GM12892 (cell line): ENCODE measurements at places on chromosomes 3 and 15.

GRCh38 chr15:63598473-63599400 lies 1.6 kb downstream of the FBXL22 start:
- DNase-seq: no peak

GRCh38 chr3:141950572-141951493 lies 74.4 kb downstream of the ATP1B3 start:
- no peak for DNase-seq

GRCh38 chr3:17983106-17983505 lies 240.7 kb upstream of the TBC1D5 start:
- no peak for DNase-seq

- DNase-seq: no peak
These were observed 8.7 kb upstream of the VIPR1 start for GRCh38 chr3:42493798-42494151.

GRCh38 chr3:122258757-122259371 lies 66.2 kb upstream of the CSTA start:
- DNase-seq: peak; percentile 45

DNA sequence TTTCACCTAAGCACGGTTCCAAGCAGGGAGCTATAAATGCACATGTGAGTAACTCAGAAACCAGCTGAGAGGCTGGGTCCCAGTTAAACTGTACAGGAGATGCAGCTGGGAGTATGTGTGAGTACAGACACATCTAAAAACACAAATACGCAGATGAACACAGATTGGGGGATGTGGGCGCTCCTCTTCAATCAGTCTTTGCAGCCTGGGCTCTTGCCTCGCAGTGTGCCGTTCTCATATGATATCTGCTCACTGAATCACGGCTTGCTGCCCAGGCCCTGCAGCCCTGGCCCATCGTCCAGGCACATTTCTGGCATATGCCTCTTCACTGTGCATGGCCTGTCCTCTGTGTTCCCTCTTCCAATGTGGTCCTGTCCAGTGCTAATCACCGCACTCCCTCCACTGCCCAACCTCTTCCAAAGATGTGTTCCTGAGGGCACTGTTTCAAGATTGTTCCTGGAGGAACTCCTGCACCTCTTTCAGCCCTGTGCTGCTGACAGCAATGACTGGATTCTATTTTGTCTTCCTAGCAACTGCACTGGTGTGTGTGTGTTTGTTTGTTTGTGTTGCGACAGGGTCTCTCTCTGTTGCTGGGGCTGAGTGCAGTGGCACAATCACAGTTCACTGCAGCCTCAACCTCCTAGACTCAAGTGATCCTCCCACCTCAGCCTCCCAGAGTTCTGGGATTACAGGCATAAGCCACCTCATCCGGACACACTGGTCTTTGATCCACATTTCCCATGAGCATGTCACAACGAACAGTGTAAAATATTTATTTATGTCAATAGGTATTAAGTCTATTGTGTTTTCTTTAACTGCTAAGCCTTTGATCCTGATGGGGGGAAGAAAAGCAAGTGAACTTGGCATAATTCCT lies 17.0 kb downstream of the CA12 start:
- DNase-seq: no peak

DNA sequence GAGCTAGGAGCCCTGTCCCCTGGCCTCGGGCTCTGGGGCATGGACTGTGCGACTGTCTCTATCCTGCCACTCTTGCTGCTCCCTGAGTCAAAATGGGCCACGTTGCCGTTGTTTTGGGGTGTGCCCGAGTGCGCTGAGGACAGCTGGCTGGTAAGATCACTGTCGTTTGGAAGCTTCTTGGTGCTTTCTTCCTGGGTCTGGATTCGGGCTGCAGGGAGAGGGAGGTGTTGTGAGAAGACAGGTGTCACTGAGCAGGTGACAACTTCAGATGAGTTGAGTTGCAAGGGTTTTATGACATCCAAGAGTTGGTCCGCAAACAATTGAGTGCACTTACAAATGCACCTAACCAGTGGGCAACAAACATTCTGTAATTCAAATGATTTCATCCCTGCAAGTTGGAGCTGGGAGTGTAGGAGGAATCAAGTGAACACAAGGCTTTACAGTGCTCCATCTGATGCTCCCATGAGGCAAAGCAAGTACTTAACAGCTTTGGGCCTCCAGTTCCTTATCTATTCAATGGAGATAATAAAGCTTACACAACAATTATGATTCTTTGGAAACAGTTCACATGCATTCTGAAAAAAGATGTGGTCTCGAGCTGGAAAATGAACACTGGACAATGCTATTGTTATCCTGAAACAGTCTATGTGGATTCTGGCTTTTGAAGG lies 11.0 kb upstream of the STARD5 start:
- no peak for DNase-seq

- no peak for DNase-seq
These were observed 4.8 kb downstream of the IQSEC1 start for GRCh38 chr3:13068269-13069010.

GRCh38 chr15:71149646-71150557 lies 34.6 kb downstream of the THSD4 start:
- no peak for DNase-seq

DNA sequence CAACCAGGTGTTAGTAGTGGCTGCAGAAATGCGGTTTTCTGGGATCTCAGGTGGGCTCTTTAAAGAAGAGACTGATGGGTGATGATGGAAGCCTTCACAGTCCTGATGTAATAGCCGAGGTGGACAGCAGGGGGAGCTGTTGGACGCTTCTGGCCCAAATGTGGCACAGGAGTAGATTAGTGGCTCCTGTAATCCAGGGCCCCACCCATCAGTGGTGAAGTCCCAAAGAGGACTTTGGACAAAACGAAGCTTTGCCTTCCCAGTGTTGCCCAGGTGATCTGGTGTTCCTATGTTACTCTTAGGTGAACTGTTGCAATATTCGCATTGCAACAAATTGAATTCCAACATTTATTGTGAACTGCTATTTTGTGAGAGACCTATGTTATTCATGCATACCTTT lies 31.8 kb upstream of the MYZAP start:
- no peak for DNase-seq

DNA sequence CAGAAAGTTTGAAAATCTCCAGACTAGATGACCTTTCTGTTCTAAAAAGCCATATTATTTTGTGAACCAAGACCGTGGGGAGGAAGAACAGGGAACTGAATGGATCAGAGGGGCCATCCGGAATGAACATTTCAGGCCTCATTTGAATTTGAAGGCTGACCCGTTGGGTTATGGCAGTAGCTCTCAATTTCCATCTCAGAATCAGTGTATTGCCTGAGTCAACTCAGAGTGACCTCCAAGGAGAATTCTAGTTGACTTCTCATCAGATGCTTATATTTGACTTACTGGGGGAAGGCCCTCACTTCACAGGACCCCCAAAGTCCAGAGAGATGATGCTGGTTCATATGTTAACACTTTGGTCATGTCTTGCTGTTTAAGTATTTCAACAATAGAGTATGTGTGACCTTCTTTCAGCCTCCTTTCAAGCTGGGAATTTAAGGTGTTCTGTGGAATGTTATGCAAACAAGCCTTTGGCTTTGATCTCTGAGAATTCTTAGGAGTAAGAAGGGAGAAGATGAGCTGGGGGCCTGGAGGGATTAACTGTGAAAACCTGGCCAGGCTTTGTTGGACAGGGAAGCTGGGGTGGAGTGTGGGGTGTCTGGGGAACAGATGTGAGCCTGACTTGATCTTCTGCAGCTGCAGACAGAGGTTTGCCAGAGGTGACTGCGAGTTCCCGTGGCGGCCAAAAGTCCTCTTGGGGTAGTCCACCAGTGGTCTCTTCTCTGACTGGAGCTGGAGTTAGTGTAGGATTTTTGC lies 111.2 kb upstream of the RGMA start:
- no peak for DNase-seq

DNA sequence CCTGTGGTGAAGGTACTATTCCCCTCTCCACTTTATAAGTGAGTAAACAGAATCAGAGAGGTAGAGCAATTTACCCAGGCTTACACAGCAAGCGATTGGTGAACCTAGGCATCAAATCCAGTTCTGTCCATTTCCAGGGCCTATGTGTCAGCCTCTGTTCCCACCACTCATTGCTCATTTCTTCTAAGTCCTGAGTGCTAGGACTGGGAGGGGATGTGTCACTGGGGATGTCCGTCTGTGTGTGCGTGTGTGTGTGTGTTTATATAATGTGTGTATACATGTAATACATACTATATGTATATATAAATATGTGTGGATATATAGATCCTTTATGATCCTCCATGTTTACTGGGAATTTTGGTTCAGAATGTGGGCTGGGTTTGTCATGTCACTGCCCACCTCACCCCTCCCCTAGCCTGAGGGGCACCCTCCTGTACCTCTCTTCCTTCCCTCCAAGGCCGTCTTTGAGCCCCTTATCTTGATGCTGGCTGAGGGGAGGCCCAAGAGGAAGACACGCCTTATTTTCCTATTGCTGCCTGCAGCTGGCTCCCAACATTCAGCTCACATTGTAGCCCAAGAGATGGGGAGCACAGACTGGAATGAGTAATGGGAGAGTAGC lies 2.1 kb downstream of the TMEM43 start:
- no peak for DNase-seq

- DNase-seq: no peak
These were observed 34.3 kb upstream of the APH1B start for GRCh38 chr15:63243101-63243500.

DNA sequence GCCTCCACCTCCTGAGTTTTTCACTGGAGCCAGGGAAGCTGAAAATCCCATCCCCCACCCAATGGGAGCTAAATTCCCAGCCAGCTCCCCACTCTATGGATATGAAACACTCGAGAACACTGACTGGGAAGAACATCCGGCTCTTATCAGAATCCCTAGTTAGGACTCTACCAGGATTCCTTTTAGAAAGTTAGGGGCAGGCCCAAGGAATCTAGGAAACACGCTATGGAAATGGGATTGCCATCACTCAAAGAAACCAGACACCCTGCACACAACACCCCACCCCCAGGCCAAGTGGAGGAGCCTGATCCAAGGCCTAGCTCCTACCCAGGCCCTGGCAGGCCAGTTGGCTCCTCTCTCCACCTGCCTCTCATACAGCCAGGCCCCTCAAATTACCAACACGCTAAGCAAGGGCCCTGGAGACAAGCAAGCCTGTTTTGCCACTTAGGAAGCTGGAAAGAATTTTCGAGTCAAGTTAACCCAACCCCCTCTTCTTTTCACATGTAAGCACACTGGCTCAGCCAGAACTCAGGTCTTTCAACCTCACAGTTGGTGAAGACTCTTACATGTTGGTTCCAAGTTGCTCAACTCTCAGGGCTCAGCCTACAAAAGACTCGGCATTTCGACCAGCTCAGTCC lies 75.5 kb downstream of the RBPMS2 start:
- DNase-seq: no peak

DNA sequence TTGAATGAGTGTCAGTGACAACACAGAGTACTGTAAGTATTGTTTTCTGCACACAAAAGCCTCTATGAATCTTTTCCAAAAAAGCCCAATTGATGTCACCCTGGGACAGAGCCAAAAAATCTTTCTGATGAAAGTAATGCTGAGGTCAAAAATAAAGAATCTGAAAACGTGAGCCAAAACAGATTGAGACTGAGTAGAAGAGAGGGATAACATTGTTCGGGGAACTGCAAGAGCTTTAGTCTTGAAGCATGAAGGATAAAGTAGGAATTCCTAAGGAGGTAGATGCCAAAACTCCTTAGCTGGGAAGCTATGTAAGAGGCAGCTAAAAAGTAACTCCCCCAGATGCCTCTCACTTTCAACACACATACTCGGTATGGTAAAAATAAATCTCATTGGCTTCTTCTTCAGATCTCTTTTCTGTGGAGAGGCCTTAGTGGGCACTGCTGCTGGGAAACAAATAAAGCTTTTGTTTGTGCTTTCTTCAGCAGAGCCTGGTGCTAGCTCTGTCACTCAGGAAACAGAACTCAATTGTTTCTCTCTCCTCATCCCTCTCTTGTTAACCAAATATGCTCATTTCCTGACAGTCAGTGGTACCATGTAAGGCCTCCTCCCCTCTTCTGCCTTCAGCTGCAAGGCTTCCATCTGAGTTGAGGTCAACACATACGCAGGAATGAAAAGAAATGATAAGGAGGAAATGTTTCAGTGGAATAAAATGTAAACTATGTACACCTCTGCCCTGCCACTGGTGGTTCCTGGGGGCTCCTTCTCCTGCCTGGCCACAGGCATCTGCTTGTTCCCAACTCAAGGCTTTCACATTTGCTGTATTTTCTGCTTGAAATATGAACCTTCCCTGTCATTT lies 58.1 kb downstream of the CD200 start:
- no peak for DNase-seq

- no peak for DNase-seq
These were observed 1092.5 kb upstream of the EPHA6 start for GRCh38 chr3:95721938-95722337.

DNA sequence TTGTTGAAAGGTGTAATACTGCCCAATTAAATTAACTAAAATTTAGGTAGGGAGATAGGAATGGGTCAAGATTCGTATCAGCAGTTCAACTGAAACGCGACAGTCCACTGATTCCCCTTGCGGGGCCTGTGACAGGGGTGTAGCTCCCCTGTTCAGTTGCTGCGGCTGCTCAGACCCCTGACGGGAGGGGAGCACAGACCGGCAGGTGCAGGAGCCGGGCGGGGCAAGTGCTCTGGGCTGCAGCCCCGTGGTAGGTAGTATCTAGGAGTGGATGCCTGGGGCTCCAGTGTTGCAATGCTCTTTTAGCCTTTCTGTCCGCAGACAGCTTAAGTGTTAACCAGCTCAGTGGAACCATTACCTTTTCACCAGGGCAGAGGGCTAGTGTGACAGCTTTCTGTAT lies 164.9 kb downstream of the ROBO2 start:
- no peak for DNase-seq

- no peak for DNase-seq
These were observed 821.8 kb downstream of the TBL1XR1 start for GRCh38 chr3:176375519-176375918.

GRCh38 chr3:181317508-181317907 lies 328.0 kb upstream of the DNAJC19 start:
- no peak for DNase-seq

- no peak for DNase-seq
These were observed 81.4 kb downstream of the ARNT2 start for GRCh38 chr15:80485370-80486164.

- DNase-seq: no peak
These were observed 3.3 kb downstream of the RNF13 start for GRCh38 chr3:149816311-149816710.

- no peak for DNase-seq
These were observed 91.1 kb downstream of the USP13 start for GRCh38 chr3:179743913-179744312.

- DNase-seq: no peak
These were observed 332.3 kb upstream of the SUCLG2 start for GRCh38 chr3:67986706-67987105.

- no peak for DNase-seq
These were observed 195.1 kb upstream of the ICE2 start for GRCh38 chr15:60673918-60674558.

GRCh38 chr3:65995030-65995429 lies 43.7 kb downstream of the MAGI1 start:
- no peak for DNase-seq

- DNase-seq: no peak
These were observed 5.5 kb downstream of the MYL3 start for GRCh38 chr3:46857485-46858341.

GRCh38 chr3:186964616-186965015 lies 34.3 kb downstream of the ST6GAL1 start:
- no peak for DNase-seq

GRCh38 chr15:75992897-75993296 lies 19.3 kb downstream of the NRG4 start:
- no peak for DNase-seq
